ENCODE measurements at places on chromosomes 3 and 15. TPM values are rescaled to one million over a fixed set of nuclear protein-coding genes. Genes with fewer than 3 reads are reported as not detected.

- no peak for DNase-seq
Observed at GRCh38 chr15:42735382-42736165, 1.4 kb downstream of the CDAN1 start.

GRCh38 chr3:100465892-100466777 lies 26.3 kb upstream of the TMEM45A start:
- DNase-seq: no peak

DNA sequence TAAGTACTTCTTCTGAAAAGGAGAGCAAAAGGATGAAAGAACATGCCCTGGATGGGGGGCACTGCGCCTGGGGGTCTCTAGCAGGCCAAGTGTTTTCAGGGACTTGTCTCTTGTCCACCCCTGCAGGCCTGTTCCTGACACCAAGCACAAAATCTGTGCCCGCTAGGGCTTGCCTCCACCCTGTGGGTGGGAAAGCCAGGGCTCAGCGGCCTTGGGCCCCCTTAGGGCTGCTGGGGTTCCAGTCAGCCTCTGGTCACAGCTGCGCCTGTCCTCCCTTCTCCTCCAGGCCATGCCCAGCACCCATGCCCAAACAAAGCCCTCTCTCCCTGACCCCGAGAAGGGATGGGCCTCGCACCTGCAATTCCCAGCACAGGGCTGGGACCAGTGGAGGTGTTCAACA lies 71.1 kb upstream of the TRPM1 start:
- no peak for DNase-seq

- DNase-seq: no peak
Observed at GRCh38 chr3:18069568-18069967, 327.1 kb upstream of the TBC1D5 start.

The ECE2 gene
- total RNA-seq: not detected

The ADAMTS17 gene
- 3.0 TPM for total RNA-seq

The IGSF11 gene
- 1.1 TPM for total RNA-seq

The KNG1 gene
- not detected for total RNA-seq

The MORC1 gene
- not detected for total RNA-seq

- no peak for DNase-seq
Observed at GRCh38 chr3:142992323-142992722, 9.0 kb upstream of the U2SURP start.

- DNase-seq: no peak
Observed at GRCh38 chr3:196063049-196063448, 18.8 kb downstream of the TFRC start.

The RTP1 gene
- not detected for total RNA-seq

The MITF gene
- total RNA-seq: 45.1 TPM

DNA sequence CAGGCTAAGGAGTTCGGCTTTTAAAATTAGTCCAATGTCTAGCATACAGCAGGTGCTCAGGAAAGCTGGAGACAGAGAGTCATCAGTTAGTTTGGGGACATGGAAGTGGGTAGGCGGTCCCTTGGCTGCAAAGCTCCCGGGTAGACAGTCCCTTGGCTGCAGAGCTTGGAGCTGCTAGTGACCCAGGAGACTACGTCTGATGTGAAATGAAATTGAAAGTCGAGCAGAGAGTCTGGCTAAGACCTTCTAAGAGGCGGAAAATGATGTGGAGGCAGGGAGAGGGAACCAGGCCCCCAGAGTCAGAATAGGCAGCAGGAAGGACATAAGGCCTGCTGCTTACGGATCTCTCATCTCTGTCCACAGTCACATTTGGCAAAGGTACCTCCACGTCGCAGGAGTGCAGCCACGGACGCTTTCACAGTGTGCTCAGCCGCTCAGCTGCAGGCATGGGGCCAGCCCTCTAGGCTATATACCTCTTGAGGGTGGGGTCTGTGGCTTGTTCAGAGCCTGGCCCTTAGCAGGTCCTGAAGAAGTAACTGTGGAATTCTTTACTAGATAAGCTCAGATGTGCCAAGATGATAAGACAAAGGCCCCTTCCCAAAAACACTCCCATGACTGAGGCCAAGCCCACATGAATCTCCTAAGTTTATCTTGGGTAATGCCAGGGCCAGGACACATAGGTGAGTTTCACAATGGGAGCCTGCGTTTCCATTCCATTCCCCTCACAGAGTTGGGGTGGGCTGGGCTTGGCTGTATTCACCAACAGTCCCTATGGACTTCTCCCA lies 131.7 kb downstream of the XXYLT1 start:
- no peak for DNase-seq

DNA sequence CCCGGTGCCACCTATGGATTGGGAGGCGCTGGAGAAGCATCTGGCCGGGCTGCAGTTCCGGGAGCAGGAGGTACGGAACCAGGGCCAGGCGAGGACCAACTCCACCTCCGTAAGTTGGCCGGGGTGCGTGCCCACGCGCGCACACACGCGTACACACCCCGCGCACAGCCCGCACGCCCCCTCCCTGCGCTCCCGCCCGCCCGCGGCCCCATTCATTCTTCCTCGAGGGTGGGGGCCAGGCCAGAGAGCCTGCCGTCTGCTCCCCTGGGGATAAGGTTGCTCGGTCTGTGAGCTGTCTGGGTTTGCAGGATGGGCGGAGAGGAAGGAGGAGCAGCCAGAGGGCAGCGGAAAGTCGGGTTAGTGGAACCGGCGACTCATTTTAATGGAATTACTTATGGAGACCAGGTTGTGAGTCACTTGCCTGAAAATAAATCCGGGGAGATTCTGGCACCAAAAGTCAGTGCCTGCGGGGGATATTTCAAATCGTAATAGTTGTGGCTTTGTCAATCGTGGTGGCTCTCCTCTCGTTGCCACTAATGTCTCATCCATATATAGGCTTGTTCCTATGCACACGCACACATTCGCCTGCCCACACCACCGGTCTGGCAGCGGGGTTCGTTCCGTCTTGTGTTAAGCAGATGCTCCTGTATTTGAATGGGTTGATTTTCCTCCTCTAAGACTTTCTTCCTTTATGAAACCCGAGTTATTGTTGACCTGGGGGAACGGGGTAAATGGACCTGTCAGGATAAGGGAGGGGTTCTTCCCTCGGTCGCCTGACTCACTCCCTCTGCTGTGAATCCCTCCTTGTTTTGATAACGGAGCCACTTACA lies 223.4 kb upstream of the IL12A start:
- peak; percentile 61 for DNase-seq

GRCh38 chr3:197472151-197472550 lies 83.6 kb downstream of the BDH1 start:
- DNase-seq: no peak

DNA sequence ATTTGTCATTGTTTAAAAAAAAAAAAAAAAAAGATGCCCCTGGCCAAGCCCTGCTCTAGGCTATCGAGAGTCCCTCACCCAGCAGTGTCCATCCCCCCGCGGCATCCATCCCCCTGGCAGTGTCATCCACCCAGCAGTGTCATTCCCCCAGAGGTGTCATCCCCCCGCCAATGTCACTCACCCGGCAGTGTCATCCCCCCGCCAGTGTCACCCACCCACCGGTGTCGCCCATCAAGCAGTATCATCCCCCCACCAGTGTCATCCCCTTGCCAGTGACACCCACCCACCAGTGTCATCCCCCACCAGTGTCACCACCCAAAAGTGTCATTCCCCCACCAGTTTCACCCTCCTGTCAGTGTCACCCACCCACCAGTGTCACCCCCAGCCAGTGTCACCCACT lies 99.3 kb upstream of the PRR20G start:
- DNase-seq: no peak

The GP5 gene
- 0.38 TPM for total RNA-seq

The ALDH1L1 gene
- total RNA-seq: 2.8 TPM

- DNase-seq: peak; percentile 67
Observed at GRCh38 chr3:53196575-53197407, 35.8 kb downstream of the PRKCD start.

- no peak for DNase-seq
Observed at GRCh38 chr3:171267104-171267503, 193.1 kb downstream of the TNIK start.

- no peak for DNase-seq
Observed at GRCh38 chr15:40932156-40932555, 3.0 kb downstream of the DLL4 start.

DNA sequence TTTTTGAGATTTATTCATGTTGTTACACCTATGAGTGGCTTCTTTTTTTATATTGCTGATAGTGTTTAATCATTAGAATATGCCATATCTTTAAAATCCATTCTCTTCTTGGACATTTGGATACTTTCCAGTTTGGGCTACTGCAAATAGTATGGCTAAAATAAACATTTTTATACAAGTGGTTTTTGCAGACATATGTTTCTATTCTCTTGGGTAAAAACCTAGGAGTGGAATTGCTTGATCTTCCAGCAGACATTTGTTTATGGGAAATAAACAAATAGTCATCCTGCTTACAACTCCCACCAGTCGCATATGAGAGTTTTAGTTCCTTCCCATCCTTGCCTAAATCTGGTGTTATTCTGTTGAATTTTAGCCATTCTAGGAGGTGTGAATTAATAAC lies 193.1 kb downstream of the ALCAM start:
- no peak for DNase-seq

DNA sequence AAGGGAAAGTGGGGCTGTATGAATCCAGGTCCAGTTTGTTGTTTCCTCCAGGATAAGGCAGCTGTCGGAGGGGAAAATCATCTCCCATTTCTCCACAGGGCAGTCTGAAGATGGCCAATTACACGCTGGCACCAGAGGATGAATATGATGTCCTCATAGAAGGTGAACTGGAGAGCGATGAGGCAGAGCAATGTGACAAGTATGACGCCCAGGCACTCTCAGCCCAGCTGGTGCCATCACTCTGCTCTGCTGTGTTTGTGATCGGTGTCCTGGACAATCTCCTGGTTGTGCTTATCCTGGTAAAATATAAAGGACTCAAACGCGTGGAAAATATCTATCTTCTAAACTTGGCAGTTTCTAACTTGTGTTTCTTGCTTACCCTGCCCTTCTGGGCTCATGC lies 911 bp downstream of the CCRL2 start:
- no peak for DNase-seq

- DNase-seq: peak; percentile 74
Observed at GRCh38 chr3:52055537-52056351, 627 bp downstream of the DUSP7 start.

- no peak for DNase-seq
Observed at GRCh38 chr15:57920911-57921310, 144.6 kb downstream of the ALDH1A2 start.

GRCh38 chr15:66481107-66481856 lies 16.3 kb downstream of the SNAPC5 start:
- DNase-seq: no peak

GRCh38 chr3:46848271-46849044 lies 14.8 kb downstream of the MYL3 start:
- no peak for DNase-seq

GRCh38 chr15:91110407-91110806 lies 10.3 kb downstream of the SV2B start:
- DNase-seq: no peak

GRCh38 chr3:111747490-111747889 lies 111.6 kb upstream of the PHLDB2 start:
- DNase-seq: no peak

DNA sequence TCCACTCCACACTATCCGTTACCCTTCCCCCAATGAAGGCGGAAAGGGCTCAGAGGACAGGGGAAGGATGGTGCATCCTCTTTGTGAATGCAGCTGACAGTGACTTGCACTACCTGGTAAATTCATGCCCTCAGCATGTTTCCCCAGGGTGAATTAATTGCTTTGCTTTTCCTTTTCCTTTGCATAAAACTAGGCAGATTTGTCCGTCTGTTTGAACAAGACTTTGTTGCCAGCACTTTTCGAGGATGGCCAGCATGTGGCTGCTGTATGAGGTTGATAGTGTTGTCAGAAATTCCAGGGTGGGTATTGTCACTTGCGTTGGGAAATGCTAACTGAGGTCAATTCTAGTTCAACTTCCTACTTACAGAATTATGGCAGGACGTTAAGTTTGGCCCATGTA lies 79.0 kb upstream of the RARB start:
- no peak for DNase-seq

- DNase-seq: no peak
Observed at GRCh38 chr15:27861171-27861570, 237.9 kb downstream of the OCA2 start.

- DNase-seq: no peak
Observed at GRCh38 chr3:126664591-126665214, 9.8 kb upstream of the TXNRD3 start.

The TERC gene
- total RNA-seq: 2.9 TPM

- no peak for DNase-seq
Observed at GRCh38 chr15:85766001-85766831, 28.5 kb downstream of the KLHL25 start.

- DNase-seq: no peak
Observed at GRCh38 chr3:31288641-31289100, 244.1 kb upstream of the STT3B start.

Measured in lower lobe of right lung (tissue), 2 donors.